ENCODE measurements at places on chromosomes 5 and 9.
A peak's percentile ranks its signal among the peaks of the same experiment; 100 is the strongest.

GRCh38 chr5:172123269-172123692, 64.7 kb downstream of the STK10 start:
- DNase-seq: no peak

GRCh38 chr9:80649496-80649895, 1039.9 kb downstream of the TLE1 start:
- DNase-seq: no peak

GRCh38 chr5:125582352-125582751, 835.9 kb upstream of the ZNF608 start:
- no peak for DNase-seq

DNA sequence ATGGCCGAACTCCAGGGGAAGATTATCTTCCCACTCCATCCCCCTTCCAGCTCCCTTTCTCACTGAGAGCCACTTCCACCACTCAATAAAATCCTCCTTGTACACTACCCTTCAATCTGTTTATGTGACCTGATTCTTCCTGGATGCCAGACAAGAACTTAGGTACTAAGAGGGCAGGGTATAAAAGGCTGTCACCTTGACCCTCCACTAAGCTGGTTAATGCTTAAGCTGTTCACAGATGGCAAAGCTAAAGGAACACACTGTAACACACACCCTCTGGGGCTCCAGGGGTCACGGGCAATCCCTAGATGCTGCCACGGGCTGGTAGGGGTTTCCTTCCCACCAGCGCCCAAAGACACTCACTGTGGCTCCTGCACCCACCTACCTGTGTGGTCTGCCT, 58.6 kb upstream of the IL6ST start:
- DNase-seq: no peak

- no peak for DNase-seq
Measured at GRCh38 chr5:171129308-171129707, 179.7 kb upstream of the TLX3 start.

GRCh38 chr5:154565123-154565522, 87.1 kb upstream of the HAND1 start:
- no peak for DNase-seq

DNA sequence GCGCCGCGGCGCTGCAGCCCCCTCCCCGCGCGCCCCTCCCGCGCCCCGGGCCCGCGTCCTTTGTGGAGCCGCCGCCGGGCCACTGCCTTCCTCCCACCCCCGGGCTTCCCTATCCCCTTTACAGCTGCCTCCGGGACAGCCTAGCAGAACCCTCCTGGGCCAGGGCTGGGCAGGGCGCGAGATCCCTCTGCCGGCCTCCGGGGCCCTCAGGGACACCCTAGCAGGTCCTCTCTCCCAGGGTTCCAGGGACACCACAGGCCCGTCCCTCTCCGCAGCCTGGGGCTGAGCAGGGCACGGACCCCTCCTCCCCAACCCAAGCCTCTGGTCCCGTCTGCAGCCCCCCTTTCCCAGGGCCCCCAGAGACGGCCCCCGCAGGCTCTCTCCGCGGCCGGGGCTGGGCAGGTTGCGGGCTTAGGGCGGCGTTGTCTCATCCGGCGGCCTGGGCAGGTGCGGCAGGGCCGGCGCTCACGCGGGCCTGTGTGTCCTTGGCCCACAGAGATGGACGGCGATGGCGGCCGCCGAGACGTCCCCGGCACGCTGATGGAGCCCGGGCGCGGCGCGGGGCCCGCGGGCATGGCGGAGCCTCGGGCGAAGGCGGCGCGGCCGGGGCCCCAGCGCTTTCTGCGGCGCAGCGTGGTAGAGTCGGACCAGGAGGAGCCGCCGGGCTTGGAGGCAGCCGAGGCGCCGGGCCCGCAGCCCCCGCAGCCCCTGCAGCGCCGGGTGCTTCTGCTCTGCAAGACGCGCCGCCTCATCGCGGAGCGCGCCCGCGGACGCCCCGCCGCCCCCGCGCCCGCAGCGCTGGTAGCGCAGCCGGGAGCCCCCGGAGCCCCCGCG, 710 bp downstream of the WNK2 start:
- DNase-seq: no peak

GRCh38 chr5:146622391-146622790, 106.4 kb upstream of the GPR151 start:
- peak; percentile 7 for DNase-seq

DNA sequence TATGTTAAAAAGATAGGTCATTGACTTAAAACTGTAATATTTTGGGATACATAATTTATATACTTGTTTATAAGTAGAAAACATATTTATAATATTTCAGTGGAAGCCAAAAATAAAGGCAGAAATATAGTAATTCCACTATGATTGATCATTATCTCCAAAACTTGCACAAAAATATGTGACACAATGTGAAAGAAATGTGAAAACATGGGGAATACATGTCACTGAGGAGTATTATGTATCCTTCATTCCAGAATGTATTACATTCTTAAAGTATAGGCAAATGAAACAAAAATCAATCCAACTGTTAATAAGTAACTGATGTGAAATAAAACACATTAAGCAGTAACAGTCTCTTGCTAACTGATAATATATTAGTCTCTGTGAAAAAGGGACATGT, 236.7 kb downstream of the CDH18 start:
- DNase-seq: no peak
